Heart right ventricle (tissue), 16 donors: ENCODE measurements at places on chromosomes 2 and 18.

DNA sequence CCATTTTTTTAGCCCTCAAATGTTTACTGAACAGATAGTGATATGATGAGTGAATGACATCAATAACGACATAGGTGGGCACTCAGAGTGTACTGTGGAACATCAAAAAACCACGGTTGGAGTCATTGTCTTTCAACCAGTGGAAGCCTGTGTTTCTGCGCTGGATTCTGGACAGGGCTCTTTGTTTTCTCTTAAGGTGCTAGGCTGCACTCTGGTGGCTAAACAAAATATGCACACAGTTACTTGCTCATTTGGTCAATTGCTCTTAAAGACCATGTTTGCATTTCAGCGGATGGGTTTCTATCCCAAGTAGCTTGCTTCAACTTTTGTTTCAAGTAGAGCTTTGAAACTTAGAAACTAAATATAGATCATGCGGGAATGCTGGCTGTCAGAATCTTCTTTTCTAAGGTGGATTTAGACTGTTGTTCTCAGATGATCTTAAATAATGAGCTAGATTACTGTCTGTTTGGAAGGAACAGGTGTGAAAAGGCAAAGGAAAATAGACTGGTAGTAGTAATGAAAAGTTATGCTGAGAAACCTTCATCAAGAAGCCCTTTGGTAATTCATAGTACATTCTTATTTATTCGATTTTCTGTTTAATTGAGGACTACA is 48.5 kb upstream of the LYPD6B start:
- no peak overlapping the region for H3K27ac ChIP-seq
- peak; percentile 72 for DNase-seq
- H3K4me3 ChIP-seq = no peak overlapping the region

DNA sequence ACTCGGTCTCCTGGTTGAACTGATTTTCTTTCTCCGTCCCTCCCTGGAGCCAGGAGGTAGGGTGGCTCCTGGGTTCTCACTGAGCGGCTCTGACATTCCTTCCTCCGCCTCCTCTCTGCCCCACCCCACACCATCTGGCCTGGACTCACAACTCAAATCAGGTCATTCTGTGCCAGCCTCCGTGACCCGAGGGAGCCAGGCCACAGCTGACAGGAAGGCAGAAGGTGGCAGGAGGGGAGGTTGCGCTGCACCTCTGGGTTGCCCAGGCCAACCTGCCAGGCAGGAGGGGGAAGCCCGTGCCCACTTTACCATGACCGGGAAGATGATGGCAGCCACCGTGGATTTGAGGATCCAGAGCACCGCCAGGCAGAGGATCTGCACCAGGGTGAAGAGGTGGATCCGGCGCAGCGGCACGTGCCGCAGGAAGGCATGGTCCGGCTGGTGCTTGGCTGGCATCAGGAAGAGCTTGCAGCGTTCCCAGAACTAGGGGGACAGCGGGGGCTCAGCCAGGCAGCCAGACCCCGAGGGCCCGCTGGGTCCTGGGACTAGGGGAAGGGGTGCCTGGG is 28.3 kb downstream of the MTHFD2 start:
- H3K4me1 ChIP-seq = peaks cover 9% of the 10 kb centered on the region
- peak overlapping the region; percentile 35 for H3K4me3 ChIP-seq
- peak overlapping the region; percentile 87 for H3K27ac ChIP-seq
- no peaks in the 10 kb centered on the region for H3K36me3 ChIP-seq
- no peaks in the 10 kb centered on the region for H3K27me3 ChIP-seq

DNA sequence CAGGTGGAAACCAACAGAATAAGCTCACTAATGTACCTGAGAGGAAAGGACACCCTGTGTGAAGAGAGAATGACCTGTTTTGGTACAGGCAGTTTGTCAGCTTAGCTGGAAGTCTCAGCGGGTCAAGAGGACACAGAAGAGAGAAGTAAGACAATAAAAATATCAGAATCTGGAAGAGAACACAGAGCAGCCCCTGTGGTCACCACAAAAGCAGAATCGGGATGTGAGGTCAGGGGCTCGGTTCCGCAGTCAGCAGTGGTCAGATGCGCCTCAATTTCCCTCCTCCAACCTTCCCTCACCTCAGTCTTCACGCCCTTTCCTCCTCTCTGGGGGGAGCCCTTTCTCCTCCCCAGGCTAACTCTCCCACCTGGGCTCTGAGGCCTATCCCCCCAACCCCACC is 122.9 kb downstream of the AFF3 start:
- no peak for DNase-seq
- H3K4me1 ChIP-seq = no peaks in the 10 kb centered on the region

DNA sequence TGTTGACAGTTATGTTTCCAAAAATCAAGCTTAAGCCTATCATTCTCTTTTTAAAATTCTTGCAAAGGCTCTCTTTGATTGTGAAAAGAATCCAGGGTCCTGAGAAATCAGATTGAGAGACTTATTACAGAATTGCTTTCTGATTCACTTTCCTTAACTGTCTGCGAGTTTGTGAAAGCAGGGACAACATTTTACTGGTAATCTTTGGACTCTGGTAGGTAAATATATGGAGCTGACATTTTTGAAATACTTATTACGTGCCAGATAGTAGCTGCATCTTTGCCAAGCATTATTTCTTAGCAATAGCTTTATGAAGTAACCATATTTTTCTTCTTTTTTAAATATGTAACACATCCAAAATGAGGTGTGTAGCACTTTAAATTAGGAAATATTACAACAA is 570.9 kb downstream of the CMPK2 start:
- H3K4me1 ChIP-seq = no peaks in the 10 kb centered on the region
- DNase-seq = no peak
- H3K27me3 ChIP-seq = no peaks in the 10 kb centered on the region
- no peaks in the 10 kb centered on the region for H3K36me3 ChIP-seq
- no peak overlapping the region for H3K27ac ChIP-seq

GRCh38 chr2:161386228-161386824 is 29.8 kb upstream of the TBR1 start:
- H3K4me1 ChIP-seq = no peaks in the 10 kb centered on the region
- no peaks in the 10 kb centered on the region for H3K36me3 ChIP-seq
- DNase-seq = no peak

DNA sequence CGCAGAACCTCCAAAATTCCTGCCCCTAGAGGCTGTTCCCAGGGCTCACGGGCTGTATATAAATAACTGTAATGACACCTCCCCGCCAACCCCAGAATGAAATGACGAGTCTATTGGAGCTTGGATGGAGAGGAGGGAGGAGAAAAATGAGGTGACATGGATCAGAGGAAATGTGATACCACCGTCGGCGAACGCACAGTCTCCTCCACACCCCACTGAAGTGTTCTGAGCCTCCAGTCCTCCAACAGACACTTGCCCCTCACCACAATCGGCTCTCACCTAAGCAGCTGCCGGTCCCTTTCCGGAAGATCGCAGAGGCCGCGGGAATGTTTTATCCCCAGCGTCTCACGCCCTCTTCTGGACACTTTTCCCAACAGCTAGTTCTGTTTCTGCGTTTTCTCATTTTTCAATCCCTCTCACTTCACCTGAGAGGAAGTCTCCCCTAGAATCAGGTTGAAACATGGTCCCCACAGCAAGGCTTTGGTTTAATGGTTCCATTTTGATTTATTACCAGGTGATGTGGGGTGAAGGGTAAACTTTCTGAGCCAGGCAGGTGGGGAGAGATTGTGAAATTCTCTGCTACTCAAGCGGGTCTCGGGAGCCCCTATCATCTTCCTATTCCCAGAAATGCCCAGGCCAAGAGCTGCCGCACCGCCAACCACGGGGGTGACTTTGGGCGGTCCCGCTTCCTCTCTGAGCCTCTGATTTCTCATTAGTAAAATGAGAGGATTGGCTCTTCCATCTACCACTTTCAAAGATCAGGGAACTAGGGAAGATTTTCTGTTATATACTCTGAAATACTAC is 9.1 kb upstream of the MYO5B start:
- H3K4me1 ChIP-seq = peaks cover 9% of the 10 kb centered on the region
- H3K36me3 ChIP-seq = no peaks in the 10 kb centered on the region
- H3K4me3 ChIP-seq = no peak overlapping the region
- H3K27ac ChIP-seq = no peak overlapping the region
- H3K27me3 ChIP-seq = peaks cover 14% of the 10 kb centered on the region

DNA sequence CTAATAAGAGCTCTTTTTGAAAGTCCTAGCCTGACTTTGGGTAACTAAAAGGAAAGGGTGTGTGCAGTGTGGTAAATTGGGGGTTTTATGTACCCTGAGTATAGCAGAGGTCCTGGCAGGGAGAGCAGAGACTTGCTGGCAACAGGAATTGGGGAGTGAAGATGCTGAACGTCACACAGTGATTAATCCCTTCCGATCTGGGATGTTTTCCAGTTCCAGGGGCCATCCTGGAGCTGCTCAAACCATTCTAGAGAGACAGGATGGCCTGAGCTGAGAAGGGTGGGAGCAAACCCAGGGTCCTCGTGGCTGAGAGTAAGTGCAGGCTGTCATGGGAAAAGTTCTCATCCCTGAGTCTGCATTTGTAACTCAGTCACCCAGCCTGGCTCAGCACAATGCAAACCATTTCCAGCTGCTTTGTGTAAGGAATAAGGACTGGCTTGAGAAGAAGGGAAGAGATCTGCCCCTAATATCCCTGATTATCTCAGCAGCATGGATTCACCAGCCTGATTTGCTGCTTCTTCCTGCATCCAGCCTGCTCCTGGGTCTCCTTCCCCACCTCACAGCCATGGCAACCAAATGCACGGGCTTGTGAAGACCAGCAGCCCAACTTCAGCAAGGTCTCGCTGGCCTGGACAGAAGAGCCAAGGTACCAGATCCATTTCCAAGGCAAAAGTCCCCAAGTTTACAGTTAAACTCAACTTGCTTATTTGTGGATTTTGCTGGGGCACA is 47.1 kb upstream of the CELF4 start:
- H3K27ac ChIP-seq = no peak overlapping the region
- H3K4me1 ChIP-seq = peaks cover 4% of the 10 kb centered on the region
- no peak for DNase-seq
- no peak overlapping the region for H3K4me3 ChIP-seq
- no peaks in the 10 kb centered on the region for H3K27me3 ChIP-seq
- no peaks in the 10 kb centered on the region for H3K36me3 ChIP-seq

- peaks cover 18% of the 10 kb centered on the region for H3K4me1 ChIP-seq
- no peak overlapping the region for H3K4me3 ChIP-seq
- no peak for DNase-seq
- H3K27ac ChIP-seq = no peak overlapping the region
These were observed 16.2 kb upstream of the RHOB start for GRCh38 chr2:20430461-20431300.

DNA sequence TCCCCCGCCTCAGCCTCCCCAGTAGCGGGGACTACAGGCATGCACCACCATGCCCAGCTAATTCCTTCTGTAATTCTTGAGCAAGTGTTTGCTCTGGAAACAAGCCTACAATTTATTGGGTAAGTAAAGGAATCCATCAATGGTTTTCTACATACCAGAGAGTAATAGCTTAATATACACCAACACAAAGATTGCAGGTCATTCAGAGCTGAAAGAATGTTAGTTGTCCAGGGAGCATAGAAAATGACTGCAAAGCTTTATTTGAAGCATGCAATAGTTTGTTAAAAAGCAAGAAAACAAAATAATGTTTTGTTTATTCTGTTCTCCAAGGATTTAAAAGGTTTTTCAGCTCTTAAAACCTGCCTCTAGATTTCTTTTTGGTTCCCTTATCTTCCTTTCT is 5.6 kb downstream of the IDH1 start:
- H3K4me1 ChIP-seq = peaks cover 22% of the 10 kb centered on the region
- no peak overlapping the region for H3K27ac ChIP-seq
- no peak for DNase-seq
- H3K27me3 ChIP-seq = no peaks in the 10 kb centered on the region
- H3K4me3 ChIP-seq = no peak overlapping the region

GRCh38 chr2:10919771-10920621 is 8.3 kb downstream of the KCNF1 start:
- H3K4me1 ChIP-seq = no peaks in the 10 kb centered on the region
- no peaks in the 10 kb centered on the region for H3K36me3 ChIP-seq
- no peak for DNase-seq
- no peak overlapping the region for H3K4me3 ChIP-seq
- no peak overlapping the region for H3K27ac ChIP-seq

DNA sequence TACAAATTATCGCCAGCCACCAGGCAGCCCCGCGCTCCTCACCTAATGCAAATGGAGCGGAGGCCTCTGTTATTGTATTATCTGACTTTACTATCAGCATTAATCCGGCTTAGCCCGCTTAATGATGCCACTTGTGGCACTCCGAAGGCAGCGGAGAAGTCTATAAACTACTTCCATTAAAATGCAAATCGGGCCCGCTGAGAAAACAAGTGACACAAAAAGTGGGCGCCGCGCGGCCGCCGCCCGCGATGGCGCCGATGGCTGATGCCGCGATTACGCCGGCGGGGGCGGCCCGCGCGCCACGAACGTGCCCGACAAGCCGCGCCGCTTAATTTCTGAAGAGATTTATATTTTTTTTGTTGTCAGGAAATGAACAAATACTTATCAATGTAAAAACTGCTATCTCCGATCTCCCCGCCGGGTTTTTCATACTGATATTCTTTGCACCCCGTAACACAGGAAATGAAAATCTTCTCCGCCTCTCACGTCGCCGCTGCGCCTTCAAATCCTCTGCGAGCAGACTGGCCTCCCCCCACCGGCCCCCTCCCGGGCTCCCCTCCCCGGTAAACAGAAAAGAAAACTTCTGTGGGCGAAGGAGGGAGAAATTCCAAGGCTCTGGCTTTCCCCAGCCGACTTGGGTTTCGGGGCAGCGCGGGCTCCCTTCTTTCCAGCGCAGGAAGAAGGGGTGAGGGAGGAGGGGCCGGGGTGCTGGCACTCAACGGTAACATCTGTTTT is 221.8 kb downstream of the INSIG2 start:
- H3K36me3 ChIP-seq = no peaks in the 10 kb centered on the region
- peak overlapping the region; percentile 44 for H3K4me3 ChIP-seq
- DNase-seq = peak; percentile 13
- peaks cover 7% of the 10 kb centered on the region for H3K4me1 ChIP-seq

DNA sequence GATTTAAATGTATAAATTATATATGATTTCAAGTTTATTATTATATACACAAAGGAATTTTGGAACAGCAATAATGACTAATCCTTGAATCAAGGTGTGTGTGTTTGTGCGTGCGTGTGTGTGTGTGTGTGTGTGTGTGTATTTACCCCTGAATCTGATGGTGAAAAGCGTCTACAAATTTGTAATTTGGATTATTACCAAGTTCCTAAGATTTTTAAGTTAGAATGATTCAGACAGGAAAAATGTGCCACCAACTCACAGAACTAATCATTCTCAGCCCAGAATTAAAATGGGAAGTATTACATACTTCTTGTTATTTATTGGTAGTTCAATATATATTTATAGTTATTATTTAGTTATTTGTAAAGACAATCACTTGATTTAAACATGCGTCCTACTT is 12.3 kb downstream of the CALCRL start:
- H3K4me3 ChIP-seq = no peak overlapping the region
- peak overlapping the region; percentile 13 for H3K27ac ChIP-seq
- no peaks in the 10 kb centered on the region for H3K36me3 ChIP-seq

DNA sequence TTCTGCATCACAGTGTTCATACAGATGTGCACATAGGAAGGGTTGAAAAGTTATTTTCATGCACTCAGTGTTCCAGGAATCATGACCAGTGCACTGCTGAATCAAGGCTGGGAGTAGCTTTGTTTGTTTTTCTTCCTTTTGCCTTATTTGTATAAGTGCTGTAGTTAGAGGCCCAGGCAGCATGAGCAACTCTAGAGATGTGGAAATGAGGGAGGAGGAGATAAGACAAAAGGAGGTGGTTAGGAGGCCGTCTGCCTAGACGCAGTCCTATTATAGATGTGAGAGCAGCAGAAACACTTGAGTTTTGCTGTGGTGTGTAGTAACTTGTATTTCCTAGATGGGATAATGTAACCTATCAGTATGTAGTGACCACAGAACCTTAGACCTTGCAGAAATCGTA is 264.3 kb upstream of the RASGRP3 start:
- H3K36me3 ChIP-seq = no peaks in the 10 kb centered on the region
- no peak overlapping the region for H3K27ac ChIP-seq
- H3K27me3 ChIP-seq = no peaks in the 10 kb centered on the region
- H3K4me3 ChIP-seq = no peak overlapping the region

GRCh38 chr18:59928201-59928600 is 28.4 kb downstream of the PMAIP1 start:
- H3K4me3 ChIP-seq = no peak overlapping the region
- H3K27me3 ChIP-seq = no peaks in the 10 kb centered on the region
- H3K27ac ChIP-seq = no peak overlapping the region
- no peaks in the 10 kb centered on the region for H3K36me3 ChIP-seq
